CD8-positive, alpha-beta T cell (primary cell): ENCODE measurements at places on chromosomes 13 and 19.

DNA sequence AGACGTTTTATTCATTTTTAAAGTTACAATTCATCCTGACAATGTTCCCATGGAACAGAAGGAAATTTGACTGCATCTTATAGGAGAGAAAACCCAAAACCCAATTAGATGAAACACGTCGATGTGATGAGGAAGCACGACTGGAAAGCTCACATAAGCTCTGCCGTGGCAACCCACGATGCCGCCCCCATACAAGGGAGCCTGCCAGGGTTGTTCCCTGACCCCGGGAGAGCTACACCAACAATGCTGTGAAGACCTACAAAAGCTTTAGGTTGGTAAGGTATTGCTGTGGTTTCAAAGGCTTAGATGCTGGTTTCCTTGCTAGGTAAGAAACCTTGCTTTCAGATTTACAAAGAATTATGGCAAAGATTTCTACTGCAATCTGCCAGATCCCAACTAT lies 393.1 kb downstream of the KLF12 start:
- peak; percentile 6 for DNase-seq

GRCh38 chr19:28920269-28921066 lies 292.5 kb downstream of the UQCRFS1 start:
- no peak for DNase-seq

DNA sequence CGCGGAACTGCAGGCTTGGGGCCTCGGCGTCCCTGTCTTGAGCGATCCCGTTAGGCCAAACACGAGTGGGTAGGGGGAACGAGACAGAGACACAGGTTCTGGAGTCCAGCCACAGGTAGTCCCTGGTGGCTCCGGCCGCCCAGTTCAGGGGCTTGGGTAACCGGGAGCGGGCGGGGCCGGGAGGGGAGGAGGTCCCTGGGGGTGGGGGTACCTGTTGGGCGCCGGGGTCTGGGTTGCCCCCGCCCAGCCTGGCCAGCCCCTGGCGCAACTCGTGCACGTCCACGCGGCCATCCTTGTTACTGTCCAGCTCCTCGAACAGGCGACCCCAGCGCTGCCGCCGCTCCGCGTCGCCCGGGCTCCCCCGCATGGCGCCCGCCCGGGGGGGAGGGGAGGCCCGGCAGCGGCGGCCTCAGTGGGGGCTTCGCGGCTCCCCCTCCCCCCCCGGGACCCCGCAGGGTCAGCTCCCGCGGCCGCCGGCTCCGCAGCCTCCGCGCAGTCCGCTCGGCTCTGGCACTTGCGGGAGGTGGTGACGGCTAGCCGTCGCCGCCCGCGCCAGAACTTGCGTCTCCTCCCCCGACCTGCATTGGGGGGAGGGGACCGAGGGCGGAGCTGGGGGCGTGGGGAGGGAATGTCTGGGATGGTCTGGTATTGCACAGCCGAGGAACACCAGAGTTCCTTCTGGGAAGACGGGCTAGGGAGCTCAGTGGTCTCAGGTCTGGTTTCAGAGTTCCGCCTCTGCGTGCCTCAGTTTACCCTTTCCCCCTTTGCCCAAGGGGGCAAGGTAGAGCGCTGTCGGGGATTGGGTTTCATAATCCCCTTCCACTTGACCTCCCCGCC lies at the start of gene SLC25A23:
Gene SLC25A23, minus strand, starts transcription at position 531 of the 837 bp plus-strand sequence. Its CDS starts 164 bp downstream, at position 367.
- DNase-seq = peak; percentile 78

DNA sequence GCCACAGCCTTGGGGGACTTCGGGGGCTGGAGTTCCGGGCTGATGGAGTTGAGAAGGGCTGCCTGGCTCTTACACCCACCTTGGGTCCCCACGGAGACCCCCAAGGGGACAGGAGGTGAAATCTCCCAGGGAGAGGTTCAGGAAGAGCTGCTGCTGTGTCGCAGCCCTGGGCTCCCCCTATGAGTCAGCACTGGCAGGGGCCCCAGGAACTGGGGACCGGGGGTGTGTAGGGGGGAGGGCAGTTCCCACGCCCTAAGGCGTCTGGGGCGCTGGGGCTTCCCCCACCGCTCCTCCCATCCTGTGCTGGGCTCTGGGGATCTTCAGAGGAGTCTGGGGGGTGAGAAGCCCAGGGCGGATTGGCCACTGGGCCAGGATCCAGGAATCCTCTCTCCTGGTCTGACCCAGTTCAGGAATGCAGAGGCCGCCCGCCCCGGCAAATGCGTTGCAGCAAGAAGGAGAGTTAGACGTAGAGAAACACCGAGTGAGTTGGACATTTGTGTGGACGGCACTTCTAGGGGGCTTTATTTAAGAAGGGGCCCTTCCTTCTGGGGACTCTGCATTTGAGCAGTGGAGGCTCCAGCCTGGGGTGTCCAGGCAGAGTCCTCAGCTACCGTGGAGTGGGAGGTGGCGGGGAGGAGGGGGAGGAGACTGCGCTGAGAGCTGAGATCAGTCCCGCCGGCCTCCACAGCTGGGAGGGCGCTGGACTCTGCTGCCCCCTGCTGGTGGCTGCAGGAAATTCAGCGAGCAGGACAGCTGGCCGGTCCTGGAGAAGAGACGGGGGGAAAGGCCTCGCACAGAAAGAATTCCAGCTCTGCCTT lies 15.0 kb upstream of the NANOS3 start:
- DNase-seq = peak; percentile 81

DNA sequence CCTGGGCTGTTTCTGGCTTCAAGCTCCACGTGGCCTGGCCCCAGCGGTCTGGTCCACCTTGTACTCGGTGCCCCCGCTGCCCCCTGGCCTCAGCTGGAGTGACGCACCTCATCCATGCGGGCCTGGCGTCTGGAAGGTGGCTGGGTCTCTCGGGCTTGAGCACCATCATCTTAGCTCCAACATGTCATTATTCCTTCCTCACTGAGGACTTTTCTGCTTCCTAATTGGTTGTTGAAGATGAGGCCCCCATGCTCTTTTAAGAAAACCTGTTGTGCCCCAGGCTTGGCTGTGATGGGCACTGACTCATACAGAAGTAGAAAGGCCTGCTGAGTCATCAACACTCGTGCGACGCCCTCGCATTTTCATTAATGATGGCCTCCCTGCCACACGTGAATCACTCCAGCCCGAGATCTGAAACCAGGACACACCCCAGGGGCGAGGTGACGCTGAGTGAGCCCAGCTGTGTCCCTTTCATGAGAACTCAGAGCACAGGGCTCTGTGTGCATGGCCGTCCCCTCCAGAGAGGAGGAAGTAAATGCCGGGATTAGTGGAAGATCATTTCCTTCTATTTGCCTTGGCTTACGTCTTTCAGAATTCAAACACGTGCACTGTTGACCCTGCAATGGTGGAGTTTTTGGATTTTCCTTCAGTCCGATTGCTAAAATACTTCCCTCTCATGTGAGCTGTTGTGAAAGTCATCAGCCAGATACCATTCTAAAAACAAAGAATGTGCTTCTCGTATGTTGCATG lies 14.0 kb upstream of the GJA3 start:
- peak; percentile 26 for DNase-seq

DNA sequence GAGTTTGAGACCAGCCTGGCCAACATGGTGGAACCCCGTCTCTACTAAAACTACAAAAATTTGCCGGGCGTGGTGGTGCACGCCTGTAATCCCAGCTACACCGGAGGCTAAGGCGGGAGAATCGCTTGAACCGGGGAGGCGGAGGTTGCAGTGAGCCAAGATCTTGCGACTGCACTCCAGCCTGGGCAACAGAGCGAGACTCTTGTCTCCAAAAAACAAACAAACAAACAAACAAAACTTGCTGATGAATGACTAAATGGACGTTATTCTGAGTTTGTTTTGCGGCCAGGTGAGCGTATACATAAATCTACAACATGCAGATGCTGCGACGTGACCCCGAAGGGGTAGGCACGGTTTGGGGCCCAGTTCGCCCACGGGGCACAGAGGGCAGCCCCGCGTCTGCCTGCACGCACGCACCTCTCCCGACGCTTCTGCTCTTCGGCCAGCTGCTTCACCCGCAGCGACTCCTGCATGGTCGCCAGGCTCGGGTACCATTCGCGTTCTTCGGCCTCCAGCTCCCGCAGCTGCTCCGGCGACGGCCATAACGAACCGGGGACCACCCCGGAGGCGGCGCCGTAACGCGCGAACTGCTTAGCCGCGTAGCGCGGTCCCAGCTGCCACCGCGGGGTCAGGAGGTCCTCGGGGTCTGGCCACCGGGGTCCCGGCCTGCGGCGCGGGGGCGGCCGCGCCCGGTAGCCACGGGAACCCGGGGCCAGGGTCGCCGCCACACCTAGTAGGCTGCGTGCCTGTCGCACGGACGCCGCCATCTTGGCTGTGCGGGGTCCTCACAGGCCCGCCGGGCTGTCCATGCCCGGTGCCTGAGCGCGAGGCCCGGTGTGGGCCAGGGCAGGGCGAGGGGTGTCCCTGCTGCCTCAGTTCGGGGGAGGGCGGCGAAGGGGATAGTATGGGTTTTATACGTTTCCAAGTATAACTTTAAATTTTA lies at the start of gene GADD45GIP1:
Gene GADD45GIP1, minus strand, starts transcription at position 778 of the 943 bp plus-strand sequence. Its CDS starts 11 bp downstream, at position 767.
- peak; percentile 76 for DNase-seq

- no peak for DNase-seq
Observed at GRCh38 chr13:20263393-20264044, 31.4 kb upstream of the GJB6 start.

DNA sequence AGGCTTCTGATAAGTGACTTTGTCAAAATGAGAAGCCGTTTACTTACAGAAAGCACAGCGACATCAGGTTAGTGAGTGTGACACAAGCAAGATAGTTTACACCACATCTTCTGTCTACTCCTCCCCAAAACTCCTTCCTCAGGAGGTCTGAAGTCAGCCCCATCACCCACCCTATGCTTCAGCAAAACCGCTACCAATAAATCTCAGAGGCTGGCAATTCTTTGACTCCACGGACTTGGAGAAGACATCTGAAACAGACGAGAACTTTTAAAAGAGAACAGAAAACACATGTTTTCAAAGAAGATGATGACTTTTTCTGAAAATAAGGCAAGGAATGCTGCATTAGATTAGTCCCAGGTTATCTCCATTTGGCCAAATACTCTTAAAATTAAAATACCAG lies 261.1 kb downstream of the TBC1D4 start:
- DNase-seq = no peak

- no peak for DNase-seq
Observed at GRCh38 chr13:31764556-31764955, 25.2 kb downstream of the RXFP2 start.

DNA sequence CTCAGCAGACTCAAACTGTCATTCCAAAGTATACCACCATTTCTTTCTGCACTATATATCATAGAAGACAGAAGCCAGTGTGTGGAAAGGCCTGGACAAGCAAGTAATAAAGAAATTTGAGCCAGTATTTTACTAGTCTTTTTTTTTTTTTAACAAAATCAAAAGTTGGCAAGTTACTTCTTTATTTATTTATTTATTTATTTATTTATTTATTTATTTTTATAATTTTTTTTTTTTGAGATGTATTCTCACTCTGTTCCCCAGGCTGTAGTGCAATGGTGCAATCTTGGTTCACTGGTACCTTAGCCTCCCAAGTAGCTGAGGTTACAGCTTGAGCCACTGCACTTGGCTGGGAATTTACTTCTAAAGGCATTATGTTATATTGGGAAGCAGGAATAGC lies 25.3 kb downstream of the ZNF493 start:
- DNase-seq = no peak

DNA sequence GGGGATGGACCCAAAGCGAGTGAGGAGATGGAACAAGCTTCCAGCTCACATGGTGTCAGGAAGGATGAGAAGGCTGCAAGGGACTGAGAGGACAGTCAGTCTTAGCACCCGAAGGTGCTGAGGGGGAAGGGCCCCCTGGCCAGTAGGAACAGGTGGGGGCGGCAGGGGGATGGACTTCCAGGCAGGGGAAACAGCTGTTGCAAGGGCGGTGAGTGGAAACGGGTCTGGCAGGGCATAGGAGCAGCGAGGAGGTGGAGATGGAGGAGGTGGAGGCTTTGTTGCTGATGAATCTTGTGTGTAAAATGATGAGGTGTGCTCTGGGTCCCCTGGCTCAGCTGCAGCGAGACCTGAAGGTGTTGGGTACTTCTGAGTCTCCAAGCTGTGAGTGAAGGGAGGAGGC lies 1.2 kb downstream of the MAP1S start:
- no peak for DNase-seq

DNA sequence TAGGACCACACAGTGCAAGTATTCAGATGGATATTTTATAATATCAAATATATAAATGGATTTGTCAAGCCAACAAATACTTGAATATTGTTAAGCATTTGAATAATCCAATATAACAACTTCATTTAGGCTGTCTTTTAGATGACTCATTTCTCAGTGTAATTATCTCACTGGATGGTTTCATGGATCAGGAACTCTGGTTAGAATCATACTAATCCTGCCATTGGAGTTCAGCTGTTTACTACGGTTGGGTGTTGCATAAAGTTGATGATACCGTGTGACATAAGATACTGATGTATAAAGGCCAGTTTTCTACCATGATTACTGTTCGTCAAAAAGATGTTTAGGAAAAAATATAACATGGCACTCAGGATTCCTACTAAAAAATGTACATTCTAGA lies 196.3 kb downstream of the TSHZ3 start:
- no peak for DNase-seq

- DNase-seq = no peak
Observed at GRCh38 chr19:32336259-32337083, 8.9 kb upstream of the ZNF507 start.

- DNase-seq = no peak
Observed at GRCh38 chr19:33239223-33239975, 13.7 kb upstream of the SLC7A10 start.

DNA sequence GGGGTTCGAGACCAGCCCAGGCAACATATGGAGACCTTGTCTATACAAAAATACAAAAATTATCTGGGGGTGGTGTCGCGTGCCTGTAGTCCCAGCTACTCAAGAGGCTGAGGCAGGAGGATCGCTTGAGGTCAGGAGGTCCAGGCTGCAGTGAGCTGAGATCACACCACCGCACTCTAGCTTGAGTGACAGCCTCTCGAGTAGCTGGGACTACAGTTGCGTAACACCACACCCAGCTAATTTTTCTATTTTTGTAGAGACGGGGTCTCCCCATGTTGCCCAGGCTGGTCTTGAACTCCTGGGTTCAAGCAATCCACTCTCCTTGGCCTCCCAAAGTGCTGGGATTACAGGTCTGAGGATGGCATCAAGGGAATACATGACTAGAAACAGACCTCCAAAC lies 30.8 kb upstream of the MUC16 start:
- no peak for DNase-seq

GRCh38 chr19:15479391-15480345 lies at the start of gene PGLYRP2:
Gene PGLYRP2 (minus strand): TSS chr19:15479501. CDS start chr19:15479371, 130 bp downstream.
- DNase-seq = peak; percentile 31

GRCh38 chr13:51879133-51879532 lies 17.4 kb downstream of the CCDC70 start:
- no peak for DNase-seq

- DNase-seq = no peak
Observed at GRCh38 chr13:75581874-75582640, 32.5 kb downstream of the UCHL3 start.
